ENCODE measurements at places on chromosomes 6 and 20.

DNA sequence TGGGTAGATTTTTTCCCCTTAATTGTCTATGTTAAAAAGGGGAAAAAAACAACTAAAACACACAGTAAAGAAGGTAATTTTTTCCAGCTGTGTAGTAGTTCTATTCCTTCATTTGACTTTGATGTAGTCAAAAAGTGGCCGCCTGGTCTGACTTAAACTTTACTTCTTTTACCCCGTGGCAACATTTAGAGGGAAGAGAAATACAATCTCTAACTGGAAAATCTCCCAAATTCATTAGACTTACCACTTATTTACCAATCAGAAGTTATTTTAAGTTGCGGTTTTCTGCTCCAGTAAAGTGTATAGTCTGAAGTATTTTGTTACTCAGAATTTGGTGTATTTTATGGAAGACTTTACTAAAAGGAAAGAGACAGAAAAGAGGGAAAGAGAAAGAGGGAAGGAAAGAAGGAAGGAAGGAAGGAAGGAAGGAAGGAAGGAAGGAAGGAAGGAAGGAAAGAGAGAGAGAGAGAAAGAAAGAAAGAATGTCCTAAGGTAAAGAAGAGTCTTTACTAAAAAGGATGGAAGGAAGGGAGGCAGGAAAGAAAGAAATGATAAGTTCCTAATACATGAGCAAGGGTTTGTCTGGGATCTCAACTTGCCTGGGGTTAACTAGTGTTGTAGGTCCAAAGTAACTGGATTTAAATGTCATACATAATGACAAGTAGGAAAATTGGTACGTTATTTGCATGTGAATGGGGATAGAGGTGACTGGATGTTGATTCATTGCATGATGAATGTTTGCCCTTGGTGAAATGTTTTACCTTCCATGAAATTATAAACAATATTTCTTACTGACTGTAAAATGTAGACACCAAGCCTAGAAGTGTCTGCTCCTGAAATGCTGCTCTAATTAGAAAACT lies 135.1 kb downstream of the SAMD5 start:
- DNase-seq: no peak

GRCh38 chr6:125584468-125584939 lies 164.9 kb upstream of the HEY2 start:
- DNase-seq: peak; percentile 71

DNA sequence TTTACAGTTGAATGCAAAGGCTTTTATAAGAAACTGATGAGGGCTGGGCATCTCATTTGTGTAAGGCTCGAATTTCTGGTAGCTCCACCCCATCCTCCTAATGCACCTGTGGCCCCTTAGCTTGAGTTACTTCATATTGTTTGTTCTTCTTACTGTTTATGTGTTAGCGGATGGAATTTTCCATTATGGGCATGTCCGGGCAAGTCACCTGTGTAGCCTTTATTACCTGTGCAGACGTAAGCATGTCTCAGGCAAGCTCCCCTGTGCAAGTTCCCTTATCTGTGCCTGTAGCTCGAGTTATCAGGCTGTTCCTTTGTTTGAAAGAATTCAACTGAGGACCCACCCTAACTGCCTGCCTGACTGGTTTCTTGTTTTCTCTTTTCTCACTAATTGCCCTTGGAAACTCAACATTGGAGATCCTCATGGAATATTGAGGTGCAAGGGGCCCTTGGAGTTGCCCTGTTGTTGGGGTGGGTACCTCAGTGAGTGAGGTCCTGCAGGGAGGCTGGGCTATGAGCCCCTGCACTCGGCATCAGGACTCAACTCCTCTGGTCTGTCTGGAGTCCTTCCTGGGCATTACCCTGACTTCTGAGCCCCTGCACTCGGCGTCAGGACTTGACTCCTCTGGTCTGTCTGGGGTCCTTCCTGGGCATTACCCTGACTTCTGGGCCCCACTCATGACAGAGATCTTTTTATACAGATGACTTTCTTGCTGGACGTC lies 207.9 kb upstream of the SULF2 start:
- no peak for DNase-seq

DNA sequence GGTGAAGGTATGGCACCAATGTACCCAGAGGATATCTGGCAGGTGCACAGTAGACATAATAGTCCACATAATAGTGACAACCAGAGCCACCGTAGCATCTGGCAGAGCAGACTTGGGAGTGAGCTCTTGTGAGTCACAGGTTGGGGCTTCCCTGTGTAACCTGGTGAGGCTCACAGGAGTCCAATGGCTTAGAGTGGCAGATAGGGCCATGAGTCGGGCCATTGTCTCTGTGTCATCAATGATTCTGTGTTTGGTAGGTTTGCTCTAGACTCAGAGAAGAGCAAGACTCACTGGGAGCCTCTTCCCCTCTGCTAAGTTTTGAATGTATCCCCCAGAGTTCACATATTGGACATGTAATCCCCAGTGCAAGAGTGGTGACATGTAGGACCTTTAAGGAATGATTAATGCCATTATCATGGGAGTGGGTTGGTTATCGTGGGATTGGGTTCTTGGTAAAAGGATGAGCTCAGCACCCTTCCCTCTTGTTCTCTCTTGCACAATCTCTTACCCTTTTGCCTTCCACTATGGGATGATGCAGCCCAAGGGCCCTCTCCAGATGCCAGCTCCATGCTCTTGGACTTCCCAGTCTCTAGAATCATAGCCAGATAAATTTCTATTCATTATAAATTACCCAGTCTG lies 22.6 kb upstream of the SIRPA start:
- DNase-seq: no peak

DNA sequence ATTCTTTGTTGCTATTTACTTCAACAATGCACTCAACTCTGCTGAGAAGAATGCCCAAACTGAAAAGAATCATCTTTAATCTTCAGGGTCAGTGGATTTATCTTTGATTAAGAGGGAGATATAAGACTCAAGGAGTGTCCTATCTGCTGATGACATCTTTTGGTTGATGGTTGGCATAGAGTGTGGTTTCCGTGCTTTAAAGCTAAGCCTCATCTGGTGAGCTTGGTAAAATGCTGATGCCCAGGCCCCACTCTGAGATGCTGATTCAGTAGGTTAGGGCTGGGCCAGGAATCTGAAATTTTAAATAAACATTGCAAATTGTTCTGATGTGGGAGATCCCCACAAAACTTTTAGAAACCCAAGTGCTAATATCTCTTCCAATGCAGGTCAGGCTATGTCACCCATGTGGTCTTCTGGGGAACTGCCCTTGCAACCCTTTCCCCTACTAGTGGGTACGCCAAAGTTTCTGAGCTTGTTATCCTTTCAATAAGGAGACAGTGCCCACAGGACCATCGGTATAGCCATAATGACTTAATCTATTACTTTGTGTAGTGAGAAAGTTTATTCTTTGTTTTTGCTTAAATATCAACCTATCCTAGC lies 68.5 kb upstream of the ARMH2 start:
- DNase-seq: no peak

DNA sequence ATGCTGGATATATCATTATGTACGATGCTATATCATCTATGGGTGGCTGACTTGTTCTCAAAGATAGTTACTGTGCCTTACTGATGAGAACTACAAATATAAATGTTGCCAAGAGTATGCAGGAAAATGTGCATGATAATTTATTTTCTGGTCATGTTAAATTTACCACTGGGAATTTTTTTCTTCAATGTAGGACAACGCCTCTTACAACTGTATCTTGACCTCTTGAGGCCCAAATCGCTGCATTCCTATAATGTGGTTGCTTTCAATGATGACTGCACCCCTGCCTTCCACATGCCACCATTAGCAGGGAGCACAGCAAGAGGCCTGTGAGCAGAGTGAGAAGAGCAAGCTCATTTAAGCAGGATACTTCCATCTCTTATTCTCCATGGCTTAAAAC lies 5.7 kb upstream of the RALGAPB start:
- no peak for DNase-seq

GRCh38 chr6:135181333-135182070 lies 394 bp downstream of the MYB start:
- no peak for DNase-seq

GRCh38 chr6:108419474-108419873 lies 124.6 kb downstream of the AFG1L start:
- no peak for DNase-seq

- no peak for DNase-seq
These were observed 81.5 kb downstream of the MYLK4 start for GRCh38 chr6:2669067-2669700.

- DNase-seq: no peak
These were observed 308.1 kb upstream of the HS3ST5 start for GRCh38 chr6:114650891-114651290.

DNA sequence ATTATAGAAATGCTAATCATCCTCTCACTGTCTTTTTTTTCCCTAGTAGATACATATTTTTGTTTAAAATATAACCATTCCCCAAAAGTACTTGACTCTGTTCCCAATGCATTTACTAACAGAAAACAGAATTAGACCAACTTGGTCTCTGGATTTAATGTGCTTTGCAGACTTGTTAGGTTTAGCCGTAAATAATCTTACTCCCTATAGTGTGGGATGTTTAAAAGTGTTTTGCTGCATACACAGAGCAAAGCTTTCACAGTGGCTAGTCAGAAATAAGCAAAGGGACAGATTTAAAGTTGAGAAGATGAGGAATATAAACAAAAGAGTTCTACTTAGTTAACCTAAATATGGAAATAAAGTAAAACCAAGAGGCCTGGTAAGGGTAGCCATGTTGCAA lies 527.5 kb downstream of the HDGFL1 start:
- no peak for DNase-seq

GRCh38 chr6:54096811-54097210 lies 14.4 kb upstream of the MLIP start:
- no peak for DNase-seq

DNA sequence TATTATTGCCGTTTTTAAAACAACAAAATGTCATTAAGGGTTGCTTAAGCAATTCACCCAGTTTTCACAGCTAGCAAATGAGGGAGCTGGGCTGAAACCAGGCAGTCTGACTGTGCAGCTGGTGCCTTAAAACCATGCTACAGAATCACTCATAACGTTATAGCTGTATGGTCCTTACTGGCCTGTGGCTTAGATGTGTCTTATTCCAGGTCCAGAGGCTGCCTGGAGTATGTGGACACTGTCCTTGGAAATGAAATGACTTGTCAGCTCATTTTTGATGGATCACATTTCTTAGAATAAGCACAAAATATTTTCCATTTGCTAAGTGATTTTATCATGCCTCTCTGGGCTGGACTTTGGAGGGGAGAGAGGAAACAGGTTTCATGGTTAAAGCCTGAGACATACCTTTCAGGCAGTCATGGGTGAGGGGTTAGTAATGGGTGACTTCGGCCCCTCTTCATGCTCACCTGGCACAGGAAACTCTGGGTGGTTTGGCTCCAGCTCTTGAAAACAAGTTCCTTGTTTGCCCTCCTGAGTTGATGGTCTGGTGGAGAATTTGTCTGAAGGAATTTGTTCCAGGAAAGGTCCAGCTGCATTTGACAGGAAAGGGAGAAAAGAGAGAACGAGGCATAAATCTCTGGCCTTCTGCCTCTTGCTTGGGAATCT lies 823.2 kb downstream of the DHX35 start:
- no peak for DNase-seq
